Prostate gland (tissue), 2 donors: ENCODE measurements at places on chromosomes 7 and 10.

DNA sequence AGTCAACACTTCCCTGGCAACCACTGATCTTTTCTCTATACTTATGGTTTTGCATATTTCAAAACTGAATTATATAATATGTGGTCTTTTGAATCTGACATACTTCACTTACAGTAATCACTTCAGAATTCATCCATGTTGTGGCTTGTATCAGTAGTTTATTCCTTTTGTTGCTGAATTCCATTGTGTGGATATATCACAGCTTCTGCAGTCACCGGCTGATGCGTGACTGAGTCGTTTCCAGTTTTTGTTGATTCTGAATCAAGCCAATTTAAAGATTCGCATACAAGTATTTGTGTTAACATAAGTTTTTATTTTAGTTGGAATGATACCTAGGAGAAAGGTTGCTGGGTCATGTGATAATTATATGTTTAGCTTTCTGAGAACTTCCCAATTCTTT is 672.5 kb upstream of the ANKRD30A start:
- DNase-seq: no peak

- DNase-seq: no peak
These were observed 250.3 kb downstream of the SNX13 start for GRCh38 chr7:17690030-17690429.

- DNase-seq: no peak
These were observed 43.8 kb downstream of the ARL4A start for GRCh38 chr7:12731214-12731656.

- no peak for DNase-seq
These were observed 141.0 kb downstream of the AOAH start for GRCh38 chr7:36583318-36583717.
